Stimulated activated CD4-positive, alpha-beta T cell treated with anti-CD3 and anti-CD28 coated beads, Interleukin-4, amount 100 ng/mL, for 48 hours (primary cell): ENCODE measurements at places on chromosomes 12 and 14.

DNA sequence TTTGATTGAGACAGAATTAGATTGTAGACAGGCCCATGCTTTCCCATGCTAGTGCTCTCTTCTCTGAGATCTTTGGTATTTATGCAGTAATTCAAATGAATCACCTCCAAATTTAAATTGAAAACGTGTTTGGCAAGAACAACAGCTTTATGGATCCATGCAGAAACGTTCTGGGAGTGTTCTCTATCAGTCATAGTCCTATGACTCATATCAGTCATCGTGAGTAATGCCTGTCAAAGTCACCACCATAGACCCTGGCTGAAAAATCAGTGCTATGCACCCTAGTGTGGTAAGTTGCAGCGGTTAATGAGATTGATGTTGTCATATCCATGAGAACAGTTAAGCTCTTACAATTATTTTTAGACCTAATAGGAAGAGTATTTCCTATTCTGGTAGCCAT lies 90.1 kb upstream of the FOXG1 start:
- no peak for DNase-seq

DNA sequence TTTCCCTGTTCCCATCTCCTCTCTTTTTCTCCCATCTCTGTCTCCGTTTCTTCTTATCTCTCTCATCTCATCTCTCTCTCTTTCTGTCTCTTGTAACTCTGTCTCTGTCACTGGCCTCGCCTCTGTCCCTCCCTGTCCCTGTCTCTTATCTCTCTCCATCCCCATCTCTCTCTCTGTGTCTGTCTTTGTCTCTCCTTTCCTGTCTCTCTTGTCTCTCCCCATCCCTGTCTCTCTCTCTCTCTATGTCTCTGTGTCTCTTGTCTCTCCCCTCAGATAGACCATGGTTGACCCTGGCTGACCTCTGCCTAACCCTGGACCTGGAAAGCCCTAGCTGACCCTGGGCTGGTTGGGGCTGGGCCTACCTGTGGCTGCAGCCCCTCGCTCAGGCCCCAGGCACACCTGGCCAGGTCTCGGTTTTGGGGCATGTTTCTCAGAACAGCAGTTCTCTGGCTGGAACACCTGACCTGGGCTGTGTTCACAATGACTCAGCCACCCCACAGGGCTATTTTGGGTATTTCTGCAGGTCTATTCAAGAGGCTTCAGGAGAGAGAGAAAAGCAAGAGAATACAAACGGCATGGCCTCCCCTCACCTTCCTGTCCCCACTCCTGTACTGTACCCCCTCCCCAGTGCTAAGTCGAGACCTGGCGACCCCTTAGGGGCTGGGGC lies 174.4 kb downstream of the TMEM121 start:
- no peak for DNase-seq

DNA sequence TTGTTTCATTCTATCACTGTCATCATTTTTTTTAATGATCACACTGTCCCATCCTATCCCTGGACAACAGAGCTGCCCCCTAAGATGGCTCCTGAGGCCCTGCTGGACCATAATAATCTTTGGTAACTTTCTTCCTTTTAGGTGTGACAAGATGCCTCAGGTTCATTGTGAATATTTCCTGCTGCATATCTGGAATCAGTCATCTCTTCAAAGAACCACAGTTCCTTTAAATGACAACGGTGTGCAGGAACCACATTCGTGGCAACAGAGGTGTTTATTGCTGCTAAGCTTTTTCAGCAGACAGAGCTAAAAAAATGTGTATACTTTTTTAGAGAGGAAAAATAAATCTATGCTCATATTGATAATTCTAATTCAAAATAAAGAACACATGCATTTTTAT lies 312.9 kb downstream of the MED13L start:
- no peak for DNase-seq

GRCh38 chr14:60589442-60589841 lies 59.8 kb downstream of the SIX1 start:
- DNase-seq = no peak

DNA sequence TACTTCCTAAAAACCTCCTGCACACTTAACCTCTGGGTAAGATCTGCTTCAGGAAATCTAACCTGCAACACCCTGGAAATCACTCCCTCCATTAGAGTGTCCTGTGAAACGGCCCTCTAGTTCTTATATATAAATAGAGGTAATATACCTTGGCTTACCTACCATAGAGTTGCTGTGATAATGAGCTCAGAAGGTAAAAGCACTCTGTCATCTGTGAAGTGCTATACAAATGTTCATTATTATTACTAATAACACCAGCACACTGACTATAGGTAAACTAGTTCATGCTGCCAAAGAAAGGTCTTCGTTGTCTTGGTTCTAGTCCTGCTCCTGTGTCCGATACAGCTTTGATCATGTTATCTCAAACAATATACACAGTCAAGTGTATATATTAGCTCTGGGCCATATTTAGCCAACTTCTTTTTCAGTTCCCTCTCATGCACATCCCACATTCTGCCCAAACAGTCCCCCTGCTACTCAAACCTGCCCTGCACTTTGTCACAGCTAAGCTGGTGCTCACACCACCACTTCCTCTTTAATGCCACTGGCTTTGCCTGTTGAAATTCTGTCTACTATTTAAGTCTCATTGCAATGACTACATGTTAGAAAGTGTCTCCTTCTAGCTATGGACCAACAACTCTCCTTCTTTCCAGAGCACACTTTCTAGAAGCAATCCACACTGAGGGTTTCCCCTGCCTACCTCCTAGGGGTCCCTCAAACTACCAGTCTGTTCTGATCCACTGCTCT lies 5.1 kb downstream of the E2F7 start:
- DNase-seq = no peak

- DNase-seq = no peak
These were observed 69.0 kb downstream of the PRIMA1 start for GRCh38 chr14:93719256-93719655.

DNA sequence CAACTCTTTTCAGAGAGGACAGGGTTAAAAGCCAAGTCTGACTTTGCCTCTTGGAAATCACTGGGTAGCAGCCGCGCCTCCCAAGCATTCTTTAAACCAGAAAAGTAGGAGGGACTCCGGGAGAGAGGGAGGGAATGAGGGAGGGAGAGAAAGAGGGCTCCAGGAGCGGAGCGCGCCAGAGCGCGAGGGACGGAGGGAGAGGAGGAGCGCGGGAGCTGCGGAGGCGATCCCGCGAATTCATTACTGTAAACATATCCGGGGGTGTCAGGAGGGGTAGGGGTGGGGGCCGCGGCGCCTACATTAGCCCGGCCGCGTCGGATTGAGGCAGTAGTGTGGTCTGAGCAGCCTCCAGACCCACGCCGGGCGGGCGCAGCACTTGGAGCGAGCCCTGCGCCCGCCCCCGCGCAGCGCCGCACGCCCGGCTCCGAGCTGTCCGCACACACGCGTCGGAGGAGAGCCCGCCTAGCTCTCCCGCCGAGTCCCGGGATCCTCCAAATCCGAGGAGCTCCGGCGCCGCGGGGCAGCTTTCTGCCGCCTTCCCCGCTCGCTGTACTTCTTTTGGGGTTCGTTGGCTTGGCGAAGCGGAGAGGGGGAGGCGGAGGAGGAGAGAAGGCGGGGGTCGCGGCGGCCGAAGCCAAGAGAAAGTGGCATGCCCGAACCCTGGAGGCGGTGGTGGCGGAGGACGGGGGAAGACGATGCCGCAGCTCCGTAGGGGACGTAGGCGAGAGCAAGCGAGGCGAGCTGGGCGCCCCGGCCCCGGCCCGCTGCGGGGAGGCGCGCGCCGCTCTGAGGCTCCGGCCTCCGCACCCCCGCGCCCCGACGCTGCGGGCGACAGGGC lies 3.3 kb downstream of the FLRT2 start:
- no peak for DNase-seq

DNA sequence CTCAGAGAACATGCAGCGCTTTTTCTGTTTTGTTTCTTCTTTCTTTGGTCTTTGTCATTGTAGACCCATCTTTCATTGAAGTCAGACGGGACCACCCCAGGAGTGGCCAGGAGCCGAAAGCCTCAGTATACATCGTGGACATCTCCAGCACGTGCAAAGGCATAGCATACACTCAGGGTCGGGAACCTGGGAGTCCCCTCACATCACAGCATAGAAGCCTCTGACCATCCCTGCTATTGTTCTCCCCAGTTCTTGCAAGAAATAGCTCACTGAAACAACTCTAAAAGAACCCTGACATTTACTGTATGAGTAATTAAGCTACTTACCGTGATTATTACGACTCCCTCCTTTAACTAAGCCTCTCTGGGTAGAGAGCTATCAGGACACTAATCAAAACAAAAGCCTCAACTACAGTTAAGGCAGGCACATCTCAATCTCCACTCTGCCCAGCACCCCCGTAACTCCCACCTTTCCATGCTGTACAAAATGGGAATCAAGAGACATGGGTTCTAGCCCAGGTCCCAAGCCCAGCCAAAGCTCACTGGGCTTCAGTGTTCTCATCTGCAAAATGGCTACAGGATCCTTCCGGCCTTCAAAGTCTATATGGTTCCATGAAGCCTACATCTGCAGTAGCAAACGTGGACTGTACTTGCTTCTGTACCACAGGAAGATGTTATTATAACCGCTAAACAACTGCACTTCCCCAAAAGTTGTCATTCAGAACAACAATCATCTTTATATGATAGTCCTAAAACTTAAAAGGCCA lies 6.7 kb downstream of the CCDC88C start:
- no peak for DNase-seq

- no peak for DNase-seq
These were observed 10.9 kb downstream of the SPTB start for GRCh38 chr14:64868841-64869240.

DNA sequence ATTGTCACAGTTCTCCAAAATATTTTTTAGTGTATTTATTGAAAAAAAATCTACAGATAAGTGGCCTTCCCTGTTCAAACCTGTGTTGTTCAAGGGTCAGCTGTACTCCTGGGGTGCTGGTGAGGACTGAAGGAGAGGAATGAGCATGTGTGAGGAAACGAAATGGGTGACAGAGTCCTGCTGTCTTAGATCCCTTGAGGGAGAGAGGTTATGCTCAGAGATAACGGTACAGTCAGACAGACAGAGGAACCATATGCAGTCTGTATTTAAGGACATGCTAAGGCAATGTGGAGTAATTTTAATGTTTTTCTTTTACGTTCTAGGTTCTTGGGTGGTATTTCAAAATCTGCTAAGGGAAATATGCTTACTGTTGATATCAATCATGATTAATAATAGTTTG lies 352.9 kb upstream of the RGS6 start:
- no peak for DNase-seq

DNA sequence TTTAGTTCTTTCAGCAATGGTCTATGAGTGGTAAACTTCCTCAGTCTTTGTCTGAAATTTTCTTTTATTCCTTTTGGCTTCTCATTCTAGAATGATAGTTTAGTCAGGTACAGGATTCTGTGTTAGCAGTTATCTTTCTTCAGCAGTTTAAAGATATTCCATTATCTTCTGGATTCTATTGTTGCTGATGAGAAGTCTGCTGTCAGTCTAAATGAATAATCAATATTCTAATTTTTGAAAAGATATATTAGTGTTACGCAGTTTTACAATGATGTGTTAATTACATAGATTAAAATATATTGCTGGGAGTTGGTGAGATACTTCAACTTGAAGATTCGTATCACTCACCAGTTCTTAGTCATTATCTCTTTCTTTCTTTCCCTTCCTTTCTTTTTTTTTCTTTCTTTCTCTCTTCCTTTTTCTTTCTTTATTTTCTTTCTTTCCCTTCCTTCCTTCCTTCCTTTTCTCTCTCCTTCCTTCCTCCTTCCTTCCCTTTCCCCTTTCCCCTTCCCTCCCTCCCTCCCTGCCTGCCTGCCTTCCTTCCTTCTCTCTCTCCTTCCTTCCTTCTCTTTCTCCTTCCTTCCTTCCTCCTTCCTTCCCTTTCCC lies 17.8 kb downstream of the CACNA1C start:
- DNase-seq = no peak

DNA sequence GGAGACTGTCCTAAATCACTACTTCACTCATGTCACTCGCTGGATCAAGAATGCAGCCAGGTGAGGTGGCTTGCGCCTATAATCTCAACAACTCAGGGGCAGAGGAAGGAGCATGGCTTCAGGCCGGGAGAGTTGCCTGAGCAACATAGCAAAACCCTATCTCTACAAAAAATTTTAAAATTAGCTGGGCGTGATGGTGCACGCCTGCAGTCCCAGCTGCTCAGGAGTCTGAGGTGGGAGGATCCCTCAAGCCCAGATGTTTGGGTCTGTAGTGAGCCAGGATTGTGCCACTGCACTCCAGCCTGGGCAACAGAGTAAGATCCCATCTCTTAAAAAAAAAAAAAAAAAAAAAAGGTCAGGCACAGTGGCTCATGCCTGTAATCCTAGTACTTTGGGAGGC lies 5.9 kb downstream of the SMAGP start:
- no peak for DNase-seq

- no peak for DNase-seq
These were observed 55.2 kb downstream of the SEL1L start for GRCh38 chr14:81478446-81478845.

DNA sequence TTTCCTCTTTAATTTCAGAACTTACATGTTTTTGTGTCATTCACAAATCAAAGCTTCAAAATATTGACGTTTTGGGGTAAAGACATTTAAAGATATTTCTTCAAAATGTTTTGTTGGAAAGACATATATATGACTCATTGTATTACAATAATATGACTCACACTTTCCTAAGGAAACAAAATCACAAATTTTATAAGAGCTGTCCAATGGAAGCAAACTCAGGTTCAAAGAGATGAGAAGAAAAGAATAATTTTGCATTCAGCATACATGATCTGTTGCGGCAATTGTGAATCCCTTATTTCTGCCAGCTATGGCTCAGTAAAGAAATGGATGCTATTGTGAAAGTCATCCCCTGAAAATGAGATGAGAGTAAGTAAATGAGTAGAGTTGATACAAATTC lies 82.7 kb downstream of the GRIP1 start:
- no peak for DNase-seq

DNA sequence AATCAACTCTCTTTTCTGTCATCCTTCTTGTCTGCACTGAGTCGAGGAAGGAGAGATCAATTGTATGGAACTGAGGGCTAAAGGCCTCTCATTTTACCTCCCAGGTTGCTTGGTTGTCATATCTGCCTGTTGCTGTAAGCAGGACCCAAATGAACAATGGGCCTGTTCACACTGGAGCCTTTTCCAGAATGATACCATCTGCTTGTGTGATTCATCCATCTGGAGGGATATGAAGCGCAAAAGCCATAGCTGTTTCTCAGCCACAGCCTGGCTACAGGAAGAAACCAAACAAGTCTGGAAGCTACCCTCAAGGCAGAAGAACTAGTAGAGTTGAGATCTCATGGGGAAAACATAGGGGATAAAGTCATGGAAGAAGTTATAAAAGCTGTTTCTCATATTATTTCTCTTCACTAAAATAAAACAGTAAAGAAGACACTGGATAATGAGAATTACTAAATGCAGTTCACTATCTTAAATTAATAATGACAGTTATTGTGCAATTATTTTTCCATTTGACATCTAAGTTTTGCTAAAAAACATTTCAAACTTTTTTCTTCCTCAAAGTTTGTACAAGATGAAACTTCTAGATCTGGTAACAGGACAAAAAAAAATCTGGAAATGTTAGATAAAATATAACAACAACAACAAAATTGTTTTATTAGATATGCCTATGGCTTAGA lies 106.3 kb downstream of the SPTSSA start:
- DNase-seq = no peak
